ENCODE measurements at places on chromosomes 11 and 22.
A peak's percentile ranks its signal among the peaks of the same experiment; 100 is the strongest.

DNA sequence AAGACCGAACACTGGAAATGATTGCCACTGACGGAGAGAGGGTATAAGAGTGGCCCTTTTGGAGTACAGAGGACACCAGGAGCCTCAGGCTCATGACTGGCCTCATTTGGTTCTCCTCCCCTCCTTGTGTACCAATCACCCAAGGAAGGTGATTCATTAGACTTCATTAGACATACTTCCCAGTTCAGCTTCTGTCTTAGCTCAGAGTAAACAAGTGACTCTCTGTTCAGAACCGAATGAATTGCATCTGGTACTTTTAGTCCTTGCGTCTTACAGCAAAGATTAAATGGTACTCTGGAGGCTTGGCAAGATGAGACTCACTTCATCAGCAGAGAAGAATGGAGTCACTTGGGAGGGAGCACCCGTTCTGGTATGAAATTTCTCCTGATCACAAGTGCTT, 75.2 kb downstream of the ZNRF3 start:
- no peak for DNase-seq

DNA sequence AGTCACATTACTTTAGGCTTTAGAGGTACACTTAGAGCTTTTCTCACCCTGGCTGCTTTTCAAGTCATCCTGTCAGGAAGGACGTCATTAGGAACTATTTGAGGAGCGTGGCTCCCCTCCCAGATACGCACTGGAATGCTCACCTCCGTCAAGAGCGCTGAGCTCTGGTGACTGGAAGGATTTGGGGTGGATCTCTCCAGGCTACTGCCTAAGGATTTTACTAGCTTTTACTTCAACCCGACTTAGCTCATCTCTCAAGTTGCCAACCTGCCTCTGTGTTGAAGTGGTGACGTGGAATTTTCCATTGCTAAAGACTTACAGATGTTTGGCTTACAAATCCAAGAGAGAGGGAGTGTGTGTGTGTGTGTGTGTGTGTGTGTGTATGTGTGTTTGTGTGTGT, 355.3 kb upstream of the CCDC90B start:
- no peak for DNase-seq

- DNase-seq: no peak
Measured at GRCh38 chr11:42047637-42048555, 588.4 kb upstream of the LRRC4C start.

GRCh38 chr22:24466716-24467328, 28.3 kb upstream of the UPB1 start:
- no peak for DNase-seq

DNA sequence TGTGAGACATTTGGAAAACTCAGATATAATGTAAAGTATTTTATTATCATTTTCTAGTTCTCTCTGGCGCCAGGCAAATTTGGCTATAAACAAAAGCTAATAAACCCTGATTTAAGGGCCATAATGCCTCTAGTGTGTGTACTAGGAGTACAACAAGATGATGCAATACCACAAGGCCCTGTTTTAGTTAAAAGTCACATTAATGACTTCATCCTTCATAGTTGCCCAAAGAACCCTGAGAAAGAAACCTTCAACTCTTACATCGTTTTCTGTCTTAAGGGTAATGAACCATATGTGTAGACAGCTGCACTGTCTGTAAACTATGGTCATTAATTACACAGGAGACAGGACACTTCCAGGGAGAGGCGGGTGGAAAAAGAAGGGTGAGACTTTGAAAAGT, 538.4 kb downstream of the FAM181B start:
- DNase-seq: no peak

DNA sequence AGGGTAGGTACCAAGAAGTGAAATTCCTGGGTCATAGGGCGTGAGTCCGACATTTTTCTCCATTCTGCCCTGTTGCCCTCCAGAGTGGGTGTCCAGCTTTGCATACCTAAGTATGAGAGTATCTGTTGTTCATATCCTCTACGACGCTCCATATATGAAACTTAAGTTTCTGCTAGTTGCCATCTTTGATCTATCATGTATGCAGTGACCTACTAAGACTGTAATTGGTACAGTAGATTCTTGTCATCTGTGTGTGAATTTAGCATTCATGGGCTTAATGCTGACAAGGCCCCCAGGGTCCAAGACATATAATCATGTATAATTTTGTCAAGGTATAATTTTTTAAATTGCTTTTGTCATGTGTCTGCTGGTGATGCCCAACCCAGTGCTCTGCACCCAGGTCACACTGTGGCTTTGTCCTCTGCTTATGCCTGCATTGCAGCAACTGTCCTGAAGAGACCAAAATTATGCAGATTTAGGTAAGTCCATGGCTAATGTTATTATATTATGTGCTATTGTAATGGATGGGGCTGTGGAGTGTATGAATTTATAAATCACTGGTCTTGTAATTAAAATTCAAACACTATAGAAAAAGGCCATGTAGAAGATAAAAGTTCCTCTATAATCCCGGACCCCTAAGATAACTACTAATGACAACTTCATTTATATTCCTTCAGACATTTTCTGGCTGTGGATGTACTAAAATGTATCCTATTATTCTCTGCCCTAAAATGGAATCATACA, 12.2 kb downstream of the NEAT1 start:
- DNase-seq: no peak

GRCh38 chr11:9840460-9841004, 176.7 kb downstream of the SWAP70 start:
- no peak for DNase-seq

GRCh38 chr11:17734418-17734911, at the start of gene KCNC1:
Gene KCNC1, plus strand, starts transcription at chr11:17734781. Its CDS starts 1,222 bp downstream, at chr11:17736003.
- peak; percentile 57 for DNase-seq

DNA sequence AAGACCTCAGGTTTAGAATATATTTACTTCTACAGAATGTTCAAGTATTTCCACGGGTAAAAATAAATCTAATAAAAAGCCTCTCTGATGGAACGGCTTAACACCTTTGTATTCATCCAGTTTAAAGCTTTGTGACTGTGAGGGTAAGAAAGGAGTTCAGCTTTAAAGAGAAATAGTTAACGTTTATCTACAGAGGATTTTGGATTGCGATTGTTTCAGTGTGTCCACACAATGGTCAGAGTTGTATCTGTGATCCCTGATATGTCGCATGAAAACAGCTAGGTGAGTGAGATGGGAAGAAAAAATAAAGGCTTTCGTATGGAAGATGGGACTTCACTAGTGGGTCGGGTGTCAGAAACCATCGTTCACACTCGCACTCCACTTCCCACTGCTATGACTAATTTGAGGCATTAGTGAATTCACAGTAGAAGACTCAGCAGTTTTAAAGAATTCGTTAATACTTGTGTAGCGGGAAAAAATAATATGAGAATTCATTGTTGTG, 1.6 kb downstream of the APLP2 start:
- no peak for DNase-seq

- no peak for DNase-seq
Measured at GRCh38 chr22:17792299-17792698, 18.0 kb upstream of the BID start.

DNA sequence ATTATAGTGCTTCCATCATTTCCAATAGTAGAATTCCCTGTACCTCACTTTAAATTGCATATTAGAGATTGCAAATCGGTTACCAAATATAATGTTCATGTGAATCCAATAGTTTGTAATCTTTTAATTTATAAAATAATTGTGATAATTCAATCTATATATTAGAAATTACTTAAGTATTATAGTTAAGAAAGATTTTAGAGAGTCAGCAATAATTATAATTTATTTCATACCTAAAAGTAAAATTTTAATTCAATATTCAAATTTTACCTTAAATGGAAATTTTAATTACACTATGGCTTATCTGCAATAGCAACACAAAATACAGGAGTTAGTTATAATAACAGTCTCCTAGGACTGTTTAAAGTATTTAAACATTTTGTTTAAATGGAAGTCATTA, 13.5 kb downstream of the CCDC179 start:
- DNase-seq: no peak

GRCh38 chr11:57539342-57539741, 1.9 kb downstream of the SMTNL1 start:
- DNase-seq: peak; percentile 30

- DNase-seq: no peak
Measured at GRCh38 chr11:58641803-58642581, 19.5 kb downstream of the CNTF start.

GRCh38 chr11:60589611-60590010, 74.4 kb downstream of the MS4A13 start:
- DNase-seq: no peak

DNA sequence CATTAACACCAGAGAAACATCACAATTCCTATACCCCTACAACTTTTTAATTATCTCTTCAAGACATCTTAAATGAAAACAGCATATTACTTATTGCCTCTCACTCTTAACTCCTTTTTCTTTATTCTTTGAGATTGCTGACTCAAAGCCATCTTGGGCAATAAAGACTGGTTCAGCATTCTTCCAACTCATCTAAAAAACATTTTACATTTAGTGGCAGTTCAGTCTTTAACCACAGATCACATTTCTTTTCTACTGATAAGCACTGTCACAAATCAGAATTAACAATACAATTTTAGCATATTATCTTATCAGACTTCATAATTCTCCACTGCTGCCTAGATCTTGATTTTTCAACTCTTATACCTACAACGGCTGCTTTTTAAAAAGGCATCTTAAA, 34.0 kb downstream of the SIK3 start:
- no peak for DNase-seq

DNA sequence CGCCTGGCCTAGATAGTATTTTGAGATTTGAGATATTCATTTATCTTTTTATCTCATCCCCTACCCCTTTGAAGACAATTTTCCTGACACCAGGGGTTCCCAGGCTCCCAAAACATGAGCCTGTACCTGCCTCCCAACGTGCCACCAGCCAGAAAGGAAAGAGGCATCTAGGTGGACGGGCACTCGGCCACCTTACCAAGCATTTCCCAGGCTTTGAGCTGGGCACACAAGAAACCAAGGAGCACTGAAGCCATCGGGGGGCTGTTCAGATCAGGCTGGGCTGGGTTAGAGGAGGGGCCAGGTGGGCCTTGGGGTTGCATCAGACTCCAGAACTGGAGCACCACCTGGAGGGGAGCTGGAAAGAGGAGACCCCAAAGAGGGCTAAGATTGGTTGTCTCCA, 28.5 kb upstream of the BAIAP2L2 start:
- DNase-seq: no peak

DNA sequence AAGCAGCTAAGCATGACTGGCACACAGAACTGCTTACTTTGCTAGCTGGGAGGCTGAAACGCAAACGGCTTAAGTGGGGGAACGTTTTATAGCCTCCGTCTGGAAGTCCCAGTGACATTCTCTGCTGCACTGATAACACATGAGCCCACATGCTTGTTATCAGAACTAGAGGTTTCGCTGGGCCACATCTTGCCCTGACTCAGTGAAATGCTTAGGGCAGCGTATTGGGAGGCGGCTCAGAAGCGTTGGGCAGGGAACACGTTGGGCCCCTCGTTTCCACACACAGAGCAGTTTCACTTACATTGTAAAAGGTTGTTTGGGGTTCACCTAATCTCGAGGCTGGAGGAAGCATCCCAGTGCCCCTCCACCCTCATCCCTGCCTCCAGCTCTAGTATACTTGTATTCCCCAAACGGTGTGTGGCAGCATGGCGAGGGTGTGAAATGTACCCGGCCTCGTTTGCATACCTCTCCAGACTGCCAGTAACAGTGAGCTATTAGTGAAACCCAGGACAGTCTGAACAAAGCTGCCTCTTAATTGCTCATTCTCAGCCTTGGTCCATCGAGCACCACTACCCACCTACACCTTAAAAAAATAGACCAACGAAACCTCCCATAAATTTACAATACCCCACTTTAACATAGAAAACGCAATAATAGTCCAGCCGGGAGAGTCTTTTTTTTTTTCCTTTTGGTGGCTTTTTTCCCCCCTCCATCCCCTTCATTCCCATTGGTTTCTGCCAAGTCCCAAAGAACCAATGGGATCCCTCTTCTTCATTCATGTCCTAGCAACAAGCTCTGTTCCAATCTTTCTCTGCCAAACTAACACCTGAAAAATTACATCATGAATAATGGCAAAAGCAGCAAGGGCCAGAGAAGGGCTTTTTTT, 218.8 kb upstream of the SORL1-AS1 start:
- DNase-seq: no peak
